ENCODE measurements at places on chromosomes 12 and 14.

DNA sequence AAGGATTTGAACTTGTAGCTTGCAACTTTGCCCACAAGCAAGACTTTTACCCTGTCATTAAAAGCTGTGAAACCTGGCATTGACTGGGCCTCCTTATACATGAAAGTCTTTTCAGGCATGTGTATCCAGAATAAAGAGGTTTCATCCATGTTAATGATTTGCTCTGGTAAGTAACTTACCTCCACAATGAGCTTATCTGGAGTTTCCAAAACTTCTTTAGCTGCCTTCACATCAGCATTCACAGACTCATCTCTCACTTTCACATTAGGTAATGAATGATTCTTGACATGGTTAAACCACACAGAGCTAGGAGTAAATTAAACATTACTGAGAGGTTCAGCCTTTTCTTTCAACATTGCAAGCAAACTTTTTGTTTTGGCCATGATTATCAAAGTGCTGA is 234.4 kb upstream of the CLEC14A start:
- H3K27me3 ChIP-seq = no peaks in the 10 kb centered on the region
- no peak for DNase-seq
- no peaks in the 10 kb centered on the region for H3K36me3 ChIP-seq
- no peak overlapping the region for H3K27ac ChIP-seq

DNA sequence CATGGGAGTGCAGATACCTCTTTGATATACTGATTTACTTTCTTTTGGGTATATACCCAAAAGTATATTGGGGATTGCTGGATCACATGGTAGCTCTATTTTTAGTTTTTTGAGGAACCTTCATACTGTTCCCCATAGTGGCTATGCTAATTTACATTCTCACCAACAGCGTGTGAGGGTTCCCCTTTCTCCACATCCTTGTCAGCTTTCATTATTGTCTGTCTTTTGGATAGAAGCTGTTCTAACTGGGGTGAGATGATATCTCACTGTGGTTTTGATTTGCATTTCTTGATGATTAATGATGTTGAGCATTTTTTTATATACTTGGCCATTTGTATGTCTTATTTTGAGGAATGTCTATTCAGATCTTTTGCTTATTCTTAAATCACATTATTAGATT is 44.1 kb upstream of the JDP2 start:
- no peak for DNase-seq
- no peaks in the 10 kb centered on the region for H3K36me3 ChIP-seq
- no peaks in the 10 kb centered on the region for H3K4me1 ChIP-seq
- H3K27ac ChIP-seq = no peak overlapping the region

- no peak for DNase-seq
- H3K4me3 ChIP-seq = peak overlapping the region; percentile 95
- no peaks in the 10 kb centered on the region for H3K27me3 ChIP-seq
- no peak overlapping the region for H3K27ac ChIP-seq
Measured at GRCh38 chr12:43760396-43760795, 1.6 kb downstream of the IRAK4 start.

- H3K4me3 ChIP-seq = no peak overlapping the region
- H3K4me1 ChIP-seq = peaks cover 55% of the 10 kb centered on the region
- H3K36me3 ChIP-seq = peaks cover 14% of the 10 kb centered on the region
- H3K27ac ChIP-seq = peak overlapping the region; percentile 87
- DNase-seq = peak; percentile 96
Measured at GRCh38 chr14:59333668-59334067, 131.5 kb downstream of the GPR135 start.

- H3K27ac ChIP-seq = no peak overlapping the region
- H3K4me1 ChIP-seq = peaks cover 5% of the 10 kb centered on the region
- no peaks in the 10 kb centered on the region for H3K36me3 ChIP-seq
- H3K4me3 ChIP-seq = no peak overlapping the region
- H3K27me3 ChIP-seq = no peaks in the 10 kb centered on the region
- no peak for DNase-seq
Measured at GRCh38 chr12:104768033-104768432, 190.1 kb downstream of the SLC41A2 start.

DNA sequence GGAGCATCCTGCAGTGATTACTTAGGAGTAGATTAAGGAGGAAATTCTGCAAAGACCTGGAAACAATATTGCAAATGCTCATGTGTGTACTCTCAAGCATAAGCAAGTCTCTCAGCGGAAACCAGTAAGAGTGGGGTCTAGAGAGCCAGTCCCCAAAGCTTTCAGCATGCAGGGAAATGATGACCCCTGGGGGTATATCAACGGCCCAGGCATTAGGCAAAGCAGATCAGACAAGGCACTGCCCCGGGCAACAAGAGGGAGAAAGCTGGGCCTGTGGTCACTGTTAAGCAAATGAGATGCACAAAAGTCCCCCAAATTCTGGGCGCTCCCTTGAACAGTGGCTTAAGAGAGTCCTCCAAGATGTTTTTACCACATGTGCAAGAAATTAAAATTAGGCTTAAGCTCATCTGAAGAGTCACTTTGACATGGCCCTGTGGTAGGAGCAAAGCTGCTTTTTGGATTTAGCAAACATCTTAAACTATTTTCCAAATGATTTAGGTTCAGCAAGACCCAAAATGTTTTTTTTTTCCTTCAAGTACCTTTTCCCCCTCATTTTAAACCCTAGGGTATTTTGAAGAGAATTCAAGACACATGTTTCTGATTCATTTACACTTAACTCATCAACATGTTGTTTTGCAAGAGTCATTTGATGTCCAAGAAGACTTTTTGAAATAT is 457.1 kb upstream of the TBX3 start:
- H3K4me1 ChIP-seq = no peaks in the 10 kb centered on the region
- no peak for DNase-seq
- no peak overlapping the region for H3K27ac ChIP-seq

- H3K4me1 ChIP-seq = no peaks in the 10 kb centered on the region
- no peak overlapping the region for H3K4me3 ChIP-seq
- no peaks in the 10 kb centered on the region for H3K27me3 ChIP-seq
- no peak overlapping the region for H3K27ac ChIP-seq
Measured at GRCh38 chr14:31320922-31321766, 99.2 kb downstream of the HEATR5A start.

GRCh38 chr12:10211101-10211939 is 1.4 kb upstream of the GABARAPL1 start:
- H3K4me1 ChIP-seq = peaks cover 14% of the 10 kb centered on the region
- H3K27me3 ChIP-seq = no peaks in the 10 kb centered on the region
- H3K36me3 ChIP-seq = no peaks in the 10 kb centered on the region
- DNase-seq = no peak
- peak overlapping the region; percentile 100 for H3K27ac ChIP-seq
- H3K4me3 ChIP-seq = no peak overlapping the region

DNA sequence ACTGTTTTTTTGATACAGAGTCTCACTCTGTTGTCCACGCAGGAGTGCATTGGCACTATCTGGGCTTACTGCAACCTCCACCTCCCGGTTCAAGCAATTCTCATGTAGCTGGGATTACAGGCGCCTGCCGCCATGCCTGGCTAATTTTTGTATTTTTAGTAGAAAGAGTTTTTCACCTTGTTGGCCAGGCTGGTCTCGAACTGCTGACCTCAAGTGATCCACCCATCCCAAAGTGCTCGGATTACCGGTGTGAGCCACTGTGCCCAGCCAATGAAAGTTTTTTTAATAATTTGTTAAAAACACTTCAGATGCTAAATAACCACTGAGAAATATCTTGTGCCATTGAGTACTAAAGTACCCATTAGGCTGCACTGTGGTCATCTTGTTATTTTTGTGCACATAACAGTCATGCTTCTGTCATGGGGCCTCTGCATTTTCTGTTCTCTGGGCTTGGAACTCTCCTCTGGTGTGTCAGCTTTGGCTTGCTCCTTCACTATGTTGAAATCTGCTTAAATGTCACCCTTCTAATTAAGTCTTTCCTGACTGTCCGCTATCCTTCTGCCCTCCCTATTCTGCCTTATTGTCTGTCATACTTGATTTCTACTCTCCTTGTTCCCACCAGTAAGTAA is 105.1 kb downstream of the KTN1 start:
- H3K4me3 ChIP-seq = no peak overlapping the region
- H3K36me3 ChIP-seq = peaks cover 34% of the 10 kb centered on the region
- H3K27me3 ChIP-seq = no peaks in the 10 kb centered on the region
- peak; percentile 80 for DNase-seq

DNA sequence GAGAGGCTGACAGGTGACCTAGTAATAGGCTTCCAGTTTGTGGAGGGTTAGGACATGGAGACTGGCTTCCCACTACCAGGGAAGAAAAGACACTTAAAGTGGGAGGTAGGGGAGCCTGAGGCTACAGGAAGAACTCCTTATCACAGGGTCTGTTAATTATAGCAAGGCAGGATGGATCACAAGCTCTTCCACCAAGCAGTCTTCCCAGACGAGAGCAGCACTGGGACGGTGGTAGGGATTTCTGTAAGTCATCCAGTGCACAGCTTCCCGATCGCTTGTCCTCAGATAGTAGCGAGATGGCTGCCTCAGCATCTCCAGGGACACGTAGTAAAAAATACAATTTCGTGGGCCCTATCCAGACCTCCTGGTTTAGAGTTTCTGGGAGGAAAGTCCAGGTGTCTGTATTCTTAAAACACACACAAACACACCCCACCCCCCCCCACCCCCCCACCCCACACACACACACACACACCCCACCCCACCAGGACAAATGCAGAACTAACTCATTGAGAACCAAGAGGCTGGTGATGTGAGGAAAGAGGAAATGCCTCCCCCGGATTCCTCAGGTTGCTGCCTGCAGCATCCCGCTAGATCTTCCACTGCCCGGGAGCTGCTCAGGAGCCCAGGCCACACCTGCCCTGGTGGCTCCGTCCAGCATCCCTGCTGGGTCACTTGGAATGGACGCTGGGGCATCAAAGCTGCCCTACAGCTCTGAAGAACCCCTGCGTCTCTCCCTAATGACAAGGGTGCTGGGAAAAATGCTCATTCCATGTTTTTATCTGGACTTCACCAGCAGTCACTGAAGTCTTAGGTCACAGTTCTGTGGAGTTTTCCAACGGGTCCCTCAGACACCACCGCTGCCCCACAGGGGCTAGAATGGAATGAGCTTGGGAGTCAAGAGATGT is 307.2 kb downstream of the CACNA1C start:
- DNase-seq = no peak
- no peak overlapping the region for H3K4me3 ChIP-seq
- H3K27me3 ChIP-seq = no peaks in the 10 kb centered on the region
- no peak overlapping the region for H3K27ac ChIP-seq
- peaks cover 20% of the 10 kb centered on the region for H3K4me1 ChIP-seq

- H3K4me1 ChIP-seq = peaks cover 67% of the 10 kb centered on the region
- no peak overlapping the region for H3K4me3 ChIP-seq
- H3K36me3 ChIP-seq = no peaks in the 10 kb centered on the region
- H3K27ac ChIP-seq = peak overlapping the region; percentile 46
- no peaks in the 10 kb centered on the region for H3K27me3 ChIP-seq
- peak; percentile 73 for DNase-seq
Measured at GRCh38 chr14:61527325-61528100, 167.8 kb upstream of the HIF1A start.

DNA sequence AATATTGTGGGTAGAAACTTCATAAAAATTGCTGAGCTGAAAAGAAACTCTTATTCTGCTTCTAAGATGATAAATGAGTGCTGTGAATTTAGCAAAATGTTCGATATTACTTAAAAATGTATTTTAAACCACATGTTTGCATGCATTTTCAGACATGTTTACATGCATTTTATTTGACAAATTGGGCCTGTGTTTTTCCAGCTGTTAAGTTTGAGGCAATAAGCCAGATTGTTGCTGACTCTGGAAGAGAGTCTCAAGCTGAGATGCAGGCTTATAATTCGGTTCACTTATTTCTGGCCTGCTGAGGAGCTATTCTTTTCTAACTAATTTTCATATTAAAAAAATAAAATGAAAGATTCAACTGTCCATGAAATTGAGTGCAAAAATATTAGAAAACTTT is 110.1 kb downstream of the SYNE2 start:
- no peak overlapping the region for H3K27ac ChIP-seq
- no peaks in the 10 kb centered on the region for H3K36me3 ChIP-seq
- no peak for DNase-seq
- H3K4me3 ChIP-seq = no peak overlapping the region

DNA sequence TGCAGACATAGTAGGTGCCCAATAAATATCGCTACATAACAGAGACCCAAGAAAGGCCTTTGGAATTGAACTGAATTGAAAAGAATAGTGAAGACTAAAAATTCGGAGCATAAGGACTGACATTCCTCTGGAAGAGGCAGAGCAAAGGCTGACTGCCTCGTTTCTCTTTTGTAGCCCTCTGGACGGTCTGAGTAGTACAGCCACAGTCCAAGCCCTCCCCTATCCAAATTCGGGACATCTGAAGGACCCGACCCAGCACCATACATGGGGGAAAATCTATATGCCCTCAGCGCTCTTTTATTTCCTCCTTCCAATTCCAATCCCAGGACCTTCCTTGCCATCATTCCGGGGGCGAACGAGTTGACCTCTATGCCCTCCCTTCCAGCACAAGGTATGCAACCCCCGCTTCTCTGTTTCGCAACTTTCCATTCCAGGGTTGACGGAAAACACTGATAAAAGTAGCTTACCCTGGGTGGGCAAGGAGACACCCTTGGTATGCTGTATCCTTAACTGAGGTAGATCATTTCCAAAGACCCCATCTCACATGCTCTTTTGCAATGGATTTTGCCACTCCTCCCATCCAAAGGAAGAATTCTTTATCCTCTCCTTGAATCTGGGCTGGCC is 127.4 kb upstream of the MAP1LC3B2 start:
- H3K27me3 ChIP-seq = no peaks in the 10 kb centered on the region
- no peak for DNase-seq
- no peaks in the 10 kb centered on the region for H3K36me3 ChIP-seq

- H3K4me1 ChIP-seq = peaks cover 24% of the 10 kb centered on the region
- H3K4me3 ChIP-seq = peak overlapping the region; percentile 48
- 0 out of 2 replicates have a peak, but pooled peaks cover 5% of the 10 kb centered on the region for H3K27me3 ChIP-seq
- peak; percentile 95 for DNase-seq
- no peaks in the 10 kb centered on the region for H3K36me3 ChIP-seq
- H3K27ac ChIP-seq = peak overlapping the region; percentile 71
Measured at GRCh38 chr14:88129306-88130056, 124.5 kb downstream of the GPR65 start.

Data from GM23248 (cell line).